ENCODE measurements at places on chromosomes 2 and 18.

GRCh38 chr18:53322163-53322562 is 902.3 kb downstream of the MBD2 start:
- DNase-seq = no peak

DNA sequence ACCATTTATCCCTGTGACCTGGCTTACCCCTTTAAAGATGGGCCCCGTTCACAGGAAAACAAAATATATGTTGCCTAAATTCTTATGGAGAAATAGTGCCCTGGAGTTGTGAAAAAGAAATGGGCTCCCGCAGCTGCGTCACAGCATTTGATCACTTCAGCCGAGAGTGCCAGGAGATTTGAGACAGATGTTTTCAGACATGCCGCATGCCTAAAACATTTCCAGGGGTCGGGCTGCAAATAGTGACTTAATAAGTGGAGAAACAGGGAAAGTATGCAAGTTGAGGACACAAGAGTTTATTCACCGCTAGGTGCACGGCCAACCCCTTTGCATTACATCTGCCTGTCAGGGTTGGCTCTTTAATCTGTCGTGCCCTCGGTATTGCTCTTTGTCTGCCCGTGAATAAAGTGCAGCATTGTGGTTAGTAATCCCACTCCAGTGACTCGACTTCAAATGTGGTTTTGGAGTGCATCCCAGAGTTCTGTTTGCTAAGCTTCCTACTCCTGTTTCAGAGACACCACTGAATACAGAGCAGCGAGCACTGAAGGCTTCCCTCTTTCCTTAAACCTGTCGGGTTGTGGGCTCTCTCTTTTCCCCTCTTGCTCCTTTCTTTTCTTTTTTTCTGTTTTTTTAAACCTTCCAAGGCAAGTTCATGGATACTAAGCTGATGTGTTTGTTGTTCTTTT is 187.5 kb downstream of the LTBP1 start:
- DNase-seq = no peak

DNA sequence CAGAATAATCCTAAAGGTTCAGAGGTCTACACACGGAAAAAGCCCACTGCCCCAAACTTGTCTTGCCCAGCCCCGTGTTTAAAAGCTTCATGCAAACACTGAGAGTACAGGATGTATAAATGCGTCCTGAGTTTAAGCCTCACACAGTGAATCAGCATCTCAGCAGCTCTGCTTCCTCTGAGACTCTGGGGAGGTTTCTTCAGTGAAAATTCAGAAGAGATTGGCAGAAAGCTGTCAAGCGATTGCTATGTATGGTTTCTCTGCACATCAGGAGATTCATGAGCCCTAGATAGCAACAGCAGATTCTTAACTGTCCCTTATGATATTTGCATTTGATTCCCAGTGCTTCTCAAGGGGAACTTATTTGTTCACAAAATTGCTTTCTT is 27.1 kb downstream of the CRACDL start:
- DNase-seq = no peak

GRCh38 chr2:158013891-158014290 is 87.8 kb upstream of the UPP2 start:
- no peak for DNase-seq

GRCh38 chr18:8423051-8423557 is 186.1 kb upstream of the RAB12 start:
- no peak for DNase-seq

- no peak for DNase-seq
Measured at GRCh38 chr2:173271135-173271534, 83.5 kb upstream of the CDCA7 start.

DNA sequence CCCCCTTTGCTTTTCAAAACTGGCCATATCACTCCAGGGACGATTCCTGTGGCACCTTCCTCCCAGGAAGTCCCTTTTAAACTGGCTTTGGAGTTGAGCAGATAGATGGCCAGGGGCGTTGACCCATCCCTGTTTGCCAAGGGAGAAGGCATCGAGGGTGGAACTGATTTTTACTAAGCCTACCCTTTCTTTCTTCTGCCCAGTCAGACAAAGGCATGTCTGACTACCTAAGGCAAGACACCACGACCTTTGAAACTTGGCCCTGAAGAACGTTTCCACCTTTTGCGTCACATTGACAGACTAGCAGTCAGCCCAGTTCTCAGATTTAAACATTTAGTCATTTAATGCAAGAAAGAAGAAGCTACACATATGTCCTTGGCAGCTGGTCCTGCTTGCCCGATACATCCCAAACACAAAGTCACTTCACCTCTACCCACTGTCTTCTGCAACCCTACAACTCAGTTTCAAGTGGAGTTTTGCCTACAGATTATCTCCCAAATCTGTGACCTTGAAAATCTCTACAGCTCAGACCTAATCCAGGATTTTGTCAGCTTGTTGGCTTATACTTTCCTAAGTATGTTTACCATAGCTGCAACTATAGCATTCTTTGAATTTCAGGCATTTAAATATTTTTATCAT is 102.2 kb upstream of the IL1R2 start:
- DNase-seq = no peak

GRCh38 chr2:161676902-161677496 is 52.8 kb downstream of the SLC4A10 start:
- DNase-seq = no peak

GRCh38 chr2:198973181-198973580 is 484.6 kb downstream of the SATB2 start:
- DNase-seq = no peak

DNA sequence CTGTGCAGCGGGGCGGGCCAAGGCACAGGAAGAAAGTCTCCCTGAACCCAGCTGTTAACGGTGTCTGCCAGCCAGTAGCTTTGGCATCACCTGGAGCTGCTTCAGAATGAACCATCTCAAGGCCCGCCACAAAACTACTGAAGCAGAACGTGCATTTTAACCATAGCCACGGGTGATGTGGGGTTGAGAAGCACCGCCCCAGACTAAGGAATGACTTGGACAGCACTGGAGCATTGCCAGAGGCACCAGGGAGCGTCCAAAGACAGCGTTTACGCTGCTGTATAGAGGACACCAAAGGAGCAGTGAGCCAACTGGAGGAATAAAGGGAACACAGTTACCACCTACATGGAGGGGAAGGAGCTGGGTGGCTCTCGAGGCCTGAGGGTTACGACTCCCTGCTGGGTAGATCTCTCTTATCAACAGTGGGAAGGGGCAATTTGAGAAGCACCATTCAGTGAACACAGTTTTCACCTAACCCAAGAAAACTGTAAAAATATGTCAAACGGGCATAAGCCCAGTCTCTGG is 28.4 kb upstream of the LONRF2 start:
- no peak for DNase-seq

DNA sequence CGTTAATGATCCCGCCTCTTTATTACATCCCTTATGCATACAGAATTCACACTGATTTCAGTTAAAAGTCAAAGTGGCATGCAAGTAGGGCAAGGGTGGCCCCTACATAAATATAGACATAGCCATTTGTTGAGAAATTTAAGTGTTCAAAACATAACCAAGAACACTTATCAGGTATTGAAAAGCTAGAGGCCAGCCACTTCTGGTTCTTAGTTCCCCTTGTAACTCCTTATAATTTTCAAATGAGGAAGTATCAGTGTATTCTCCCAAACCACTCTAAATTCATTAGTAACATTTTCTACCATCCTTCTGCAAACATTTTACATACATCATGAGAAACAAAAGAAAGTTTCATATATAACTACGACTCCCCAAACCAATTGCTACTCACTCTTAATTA is 5.8 kb upstream of the ARL5A start:
- no peak for DNase-seq

DNA sequence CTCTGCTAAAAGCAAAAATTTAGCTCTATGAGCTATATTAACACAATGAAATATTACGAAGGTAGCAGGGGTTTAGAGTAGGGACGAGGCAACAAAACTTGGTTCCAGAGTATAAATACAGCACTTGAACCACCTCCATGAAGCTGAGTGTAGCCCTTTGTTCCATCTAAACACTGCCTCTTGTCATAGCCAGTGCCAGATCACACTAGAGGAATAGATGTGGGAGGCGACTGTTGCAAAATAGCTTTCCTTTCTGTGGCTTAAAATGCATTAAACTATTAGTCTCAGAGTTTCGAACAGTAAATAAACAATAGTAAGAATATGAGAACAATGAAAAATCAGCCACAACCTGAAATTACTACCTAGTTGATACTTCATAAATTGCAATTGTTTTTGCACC is 29.8 kb downstream of the PIEZO2 start:
- DNase-seq = no peak

DNA sequence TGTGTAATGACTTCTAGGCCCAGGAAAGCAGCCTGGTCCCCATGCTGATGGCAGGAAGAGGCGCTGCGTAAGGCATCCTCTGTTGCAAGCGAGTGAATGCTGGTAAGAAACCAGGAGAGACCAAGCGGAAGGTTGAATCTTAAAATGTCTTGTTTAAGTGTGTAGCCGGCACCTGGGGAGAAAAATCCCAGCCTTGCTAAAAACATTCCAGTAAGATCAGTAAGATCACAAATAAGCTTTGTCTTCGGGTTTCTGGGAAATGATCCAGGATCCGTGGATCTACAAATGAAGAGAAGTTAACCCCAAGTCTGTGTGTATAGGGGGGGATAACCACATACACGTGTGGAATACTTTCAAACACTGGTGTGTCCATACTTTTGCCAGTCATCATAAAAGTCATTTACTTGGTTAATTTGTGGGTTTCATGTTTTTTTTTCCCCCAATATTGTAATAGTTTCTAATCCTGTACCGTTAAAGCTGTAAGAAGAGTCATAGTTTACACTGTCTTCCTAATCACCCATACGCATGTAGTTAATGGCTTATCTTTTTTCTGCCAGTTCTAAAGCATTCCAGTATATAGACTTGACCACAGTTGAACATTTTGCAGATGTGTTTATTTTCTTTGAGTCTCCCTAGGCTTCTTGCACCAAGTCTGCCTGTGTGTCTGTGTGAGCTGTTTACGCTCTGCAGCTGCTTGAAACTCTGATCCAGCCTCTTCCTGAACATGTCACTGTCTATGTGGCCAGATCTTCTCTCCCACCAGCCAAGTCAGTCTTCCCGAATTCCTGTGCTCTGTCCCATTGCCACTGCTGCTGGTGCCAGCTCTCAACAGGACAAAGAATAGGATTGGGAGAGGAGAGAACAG is 135.9 kb upstream of the ARL4C start:
- DNase-seq = no peak

DNA sequence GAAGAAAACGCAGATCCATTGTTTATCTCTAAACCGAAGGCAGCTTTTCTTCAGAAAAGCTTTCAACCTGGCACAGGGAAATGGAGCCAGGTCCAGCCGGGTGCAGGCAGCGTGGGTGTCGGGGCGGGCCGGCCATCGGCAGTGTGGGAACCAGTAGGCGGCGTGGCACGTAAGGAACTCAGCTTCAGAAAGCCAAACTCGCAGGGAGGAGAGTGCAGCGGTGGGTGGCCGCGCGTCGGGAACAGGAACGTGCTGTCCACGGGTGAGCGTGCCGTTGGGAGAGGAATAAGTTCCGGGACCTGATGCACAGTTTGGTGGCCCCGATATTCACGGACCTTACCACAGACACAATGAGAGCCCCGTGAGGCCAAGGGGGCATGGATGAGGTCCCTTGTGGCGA is 270.4 kb downstream of the TWIST2 start:
- no peak for DNase-seq

DNA sequence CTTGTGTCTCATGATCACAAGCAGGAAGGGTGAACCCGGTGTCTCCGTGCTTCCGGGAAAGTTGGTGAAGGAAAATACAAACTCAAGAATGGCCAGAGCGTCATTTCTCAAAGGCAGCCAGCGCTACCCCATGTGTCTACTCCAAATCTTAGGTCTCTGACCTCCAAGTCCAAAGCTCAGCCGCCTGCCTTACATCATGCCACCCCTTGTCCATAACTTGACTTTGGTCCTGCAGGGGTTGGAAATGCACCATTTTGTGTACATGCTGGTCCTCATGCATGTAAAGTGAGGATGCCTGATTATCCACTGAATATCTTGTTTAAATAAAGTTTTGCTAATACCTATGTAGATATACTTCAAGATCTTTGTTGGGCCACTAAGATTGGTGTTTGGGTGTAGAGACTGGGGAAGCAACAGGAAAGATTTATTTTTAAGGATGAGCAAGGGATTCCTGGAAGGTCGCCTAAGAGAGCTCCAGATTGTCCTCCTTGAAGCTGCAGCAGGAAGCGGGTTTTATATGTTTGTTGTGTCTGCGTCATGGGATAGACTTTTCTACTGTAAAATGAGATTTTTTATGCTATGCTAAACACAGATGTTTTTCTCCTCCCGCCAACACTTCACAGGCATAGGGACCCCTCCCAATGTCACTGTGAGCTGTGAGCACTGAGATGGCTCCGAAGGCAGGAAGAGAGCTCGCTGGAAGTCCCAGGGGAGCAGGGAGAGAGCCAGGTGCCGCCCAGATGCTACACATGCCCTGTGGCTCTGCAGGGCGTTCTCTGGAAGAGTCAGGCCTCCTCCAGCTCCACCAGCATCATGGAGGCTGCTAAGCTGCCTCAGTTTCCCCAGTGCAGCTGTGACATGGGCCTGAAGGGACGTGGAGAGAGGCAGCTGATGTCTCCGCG is 176.2 kb upstream of the HDAC4 start:
- no peak for DNase-seq

DNA sequence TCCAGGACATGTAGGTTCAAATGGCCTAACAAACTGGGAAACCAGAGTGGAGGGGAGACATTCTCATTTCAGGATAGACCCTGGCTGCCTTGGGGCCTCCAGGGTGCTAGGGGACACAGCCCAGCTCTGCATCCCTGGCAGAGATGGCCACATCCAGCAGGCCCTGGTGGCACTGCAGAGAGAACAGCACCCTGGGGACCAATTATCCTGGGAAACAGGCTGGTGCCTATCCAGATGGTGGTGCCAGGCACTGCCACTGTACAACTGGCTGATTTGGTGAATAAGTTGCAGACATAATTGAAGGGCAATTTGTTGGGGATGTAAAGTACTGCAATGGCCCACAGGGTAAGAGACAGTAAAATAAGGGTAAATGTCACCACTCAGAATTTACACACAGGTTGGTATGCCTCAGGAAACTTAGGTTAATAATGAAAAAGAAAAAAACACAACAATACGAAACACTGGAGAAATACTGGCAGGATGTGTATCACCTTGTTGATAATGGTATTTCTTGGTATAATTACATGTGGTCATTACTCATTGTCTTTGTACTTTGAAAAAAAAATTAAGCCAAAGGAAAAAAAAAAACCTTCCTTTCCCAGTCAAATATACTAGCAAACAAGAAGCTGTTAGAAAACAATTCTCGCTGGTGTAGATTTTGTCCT is 12.8 kb upstream of the SFTPB start:
- DNase-seq = no peak
